ENCODE measurements at places on chromosomes 2 and 18. TPM values are rescaled to one million over a fixed set of nuclear protein-coding genes. Genes with fewer than 3 reads are reported as not detected.

The TFCP2L1 gene
- 22.0 TPM for total RNA-seq

The ALKAL2 gene
- total RNA-seq: 18.7 TPM

The ATP6V1C2 gene
- total RNA-seq: not detected

The AMER3 gene
- total RNA-seq: not detected

The OR6B2 gene
- not detected for total RNA-seq

The MLPH gene
- total RNA-seq: 423 TPM

The TRIM43 gene
- total RNA-seq: not detected

The TMEM247 gene
- not detected for total RNA-seq

The GALR1 gene
- 0.06 TPM for total RNA-seq

The ALPP gene
- 9.5 TPM for total RNA-seq

The NT5C1B gene
- total RNA-seq: not detected

The GLI2 gene
- 4.7 TPM for total RNA-seq

The TMEM169 gene
- 1.4 TPM for total RNA-seq

The SFTPB gene
- 14,872 TPM for total RNA-seq

The CCDC178 gene
- 2.5 TPM for total RNA-seq

The FTCDNL1 gene
- 2.1 TPM for total RNA-seq

The MROH2A gene
- total RNA-seq: not detected

The EML6 gene
- 1.4 TPM for total RNA-seq

The TMEM17 gene
- 2.0 TPM for total RNA-seq

The FKBP1B gene
- 13.2 TPM for total RNA-seq

The ASPRV1 gene
- total RNA-seq: 2.1 TPM

The PLEK gene
- 32.9 TPM for total RNA-seq

The TMEM182 gene
- total RNA-seq: 2.1 TPM

The ITPRIPL1 gene
- total RNA-seq: 1.3 TPM

The TRPM8 gene
- not detected for total RNA-seq

The GTF2A1L gene
- total RNA-seq: not detected

The IL36RN gene
- not detected for total RNA-seq

The RFX8 gene
- total RNA-seq: not detected

The DSEL gene
- 10.9 TPM for total RNA-seq

The ICA1L gene
- 2.3 TPM for total RNA-seq

The NT5DC4 gene
- not detected for total RNA-seq

The TFPI gene
- total RNA-seq: 366 TPM

Data from upper lobe of right lung (tissue), 1 donor.